ENCODE measurements at places on chromosomes 12 and 14.

- DNase-seq, result no peak
These were observed 136.1 kb upstream of the RAP1B start for GRCh38 chr12:68474467-68475204.

DNA sequence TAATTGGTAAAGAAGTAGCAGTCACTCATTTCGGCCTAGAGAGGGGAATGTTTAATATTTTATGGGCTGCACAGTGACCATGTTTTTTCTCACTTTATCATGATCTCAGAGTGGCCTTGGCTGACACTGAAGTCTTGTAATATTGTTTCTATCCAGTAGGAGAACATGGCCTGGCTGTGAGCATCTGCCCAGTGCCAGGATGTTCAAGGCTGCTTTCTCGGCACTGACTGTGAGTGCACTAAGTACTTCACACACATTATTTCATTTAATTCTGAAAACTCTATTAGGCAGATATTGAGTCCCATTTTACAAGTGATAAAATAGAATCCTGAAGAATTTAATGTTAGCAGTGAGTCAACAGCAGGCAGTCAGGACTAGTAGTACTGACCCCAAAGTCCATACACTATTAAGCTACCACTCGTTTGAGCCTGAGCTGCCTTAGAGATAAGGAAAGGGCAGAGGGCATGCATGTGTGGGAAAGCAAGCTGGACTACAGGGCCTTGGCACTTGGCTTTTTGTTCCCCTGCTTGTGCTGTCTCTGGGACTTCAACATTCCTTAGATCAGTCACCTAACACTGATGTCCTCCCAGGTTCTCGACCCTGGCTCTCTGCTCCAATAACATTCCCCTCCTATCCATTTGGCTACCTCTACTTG, 42.2 kb upstream of the APPL2 start:
- DNase-seq, result no peak

- DNase-seq, result no peak
These were observed 4.1 kb upstream of the IFNG start for GRCh38 chr12:68163560-68164081.

- no peak for DNase-seq
These were observed 96.5 kb downstream of the UNC79 start for GRCh38 chr14:93527203-93527607.

All from right lung (tissue), 10 donors.